ENCODE measurements at places on chromosomes 6 and 20. TPM values are rescaled to one million over a fixed set of nuclear protein-coding genes. Genes with fewer than 3 reads are reported as not detected.

Gene PTPRK
- 47.9 TPM for total RNA-seq

DNA sequence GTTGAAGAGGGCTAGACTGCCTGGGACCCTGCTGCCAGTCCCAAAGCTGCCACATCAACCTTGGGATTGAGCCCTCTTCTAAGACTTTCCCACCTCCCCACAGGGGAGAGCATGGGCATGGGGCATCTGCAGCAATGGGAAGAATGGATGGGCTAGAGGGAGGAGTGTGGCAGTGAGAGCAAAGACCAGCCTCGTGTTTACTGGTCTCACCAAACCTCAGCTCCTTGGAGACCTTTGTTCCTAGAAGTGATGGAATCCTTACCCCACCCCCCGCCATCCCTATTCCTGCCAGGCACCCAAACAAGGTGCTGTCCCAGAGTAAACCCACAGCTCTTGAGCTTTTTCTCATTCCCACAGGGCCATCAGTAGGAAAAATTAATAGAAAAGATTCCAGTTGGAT, 20.0 kb upstream of the ARMC12 start:
- no peak for DNase-seq

Gene KCNB1
- total RNA-seq, result 0.42 TPM

Gene KIF25
- total RNA-seq, result 0.59 TPM

Gene GNRH2
- 1.1 TPM for total RNA-seq

DNA sequence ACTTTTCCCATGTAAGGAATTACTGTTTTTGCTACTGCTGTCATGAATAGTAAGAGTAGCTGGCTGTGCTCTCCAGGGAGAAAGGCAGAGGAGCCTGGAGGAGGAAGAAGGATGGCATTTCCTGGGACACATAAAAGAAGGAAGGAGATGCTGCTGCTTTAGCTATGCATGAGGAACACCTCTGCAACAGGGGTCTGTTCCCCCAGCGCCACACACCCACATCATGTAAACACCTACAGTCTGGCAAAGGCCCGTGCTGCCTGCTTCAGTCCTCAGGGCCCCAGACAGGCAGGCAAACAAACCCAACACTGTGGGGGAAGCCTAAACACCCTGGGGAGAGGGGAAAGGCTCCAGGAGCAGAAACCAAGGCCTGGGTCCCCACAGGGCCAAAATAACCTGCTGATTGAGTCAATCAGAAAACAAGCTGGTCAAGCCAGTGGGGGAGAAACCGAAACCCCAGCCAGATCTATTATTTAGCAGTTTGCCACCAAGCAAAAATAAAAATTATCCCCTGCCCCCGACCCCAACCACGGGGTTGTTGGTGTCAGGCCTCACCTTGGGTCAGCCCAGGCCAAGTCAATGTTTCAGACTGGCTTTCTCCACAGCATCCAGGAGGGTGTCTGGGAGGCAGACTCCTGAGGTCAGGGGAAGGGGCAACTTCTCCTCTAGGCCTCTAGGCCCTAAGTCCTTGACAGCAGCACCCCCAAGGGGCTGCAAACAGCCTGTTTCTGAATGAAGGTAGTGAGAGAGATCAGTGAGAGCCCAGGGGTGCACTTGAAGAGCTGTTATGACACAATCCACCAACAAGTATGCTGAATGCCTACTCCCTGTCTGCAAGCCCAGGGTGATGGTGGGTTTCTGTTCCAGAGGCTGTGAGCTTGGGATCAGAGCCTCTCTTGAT, 34.6 kb upstream of the SCUBE3 start:
- no peak for DNase-seq

Gene VSTM2L
- 2.2 TPM for total RNA-seq

GRCh38 chr6:57106990-57107389, 17.0 kb downstream of the ZNF451 start:
- no peak for DNase-seq

DNA sequence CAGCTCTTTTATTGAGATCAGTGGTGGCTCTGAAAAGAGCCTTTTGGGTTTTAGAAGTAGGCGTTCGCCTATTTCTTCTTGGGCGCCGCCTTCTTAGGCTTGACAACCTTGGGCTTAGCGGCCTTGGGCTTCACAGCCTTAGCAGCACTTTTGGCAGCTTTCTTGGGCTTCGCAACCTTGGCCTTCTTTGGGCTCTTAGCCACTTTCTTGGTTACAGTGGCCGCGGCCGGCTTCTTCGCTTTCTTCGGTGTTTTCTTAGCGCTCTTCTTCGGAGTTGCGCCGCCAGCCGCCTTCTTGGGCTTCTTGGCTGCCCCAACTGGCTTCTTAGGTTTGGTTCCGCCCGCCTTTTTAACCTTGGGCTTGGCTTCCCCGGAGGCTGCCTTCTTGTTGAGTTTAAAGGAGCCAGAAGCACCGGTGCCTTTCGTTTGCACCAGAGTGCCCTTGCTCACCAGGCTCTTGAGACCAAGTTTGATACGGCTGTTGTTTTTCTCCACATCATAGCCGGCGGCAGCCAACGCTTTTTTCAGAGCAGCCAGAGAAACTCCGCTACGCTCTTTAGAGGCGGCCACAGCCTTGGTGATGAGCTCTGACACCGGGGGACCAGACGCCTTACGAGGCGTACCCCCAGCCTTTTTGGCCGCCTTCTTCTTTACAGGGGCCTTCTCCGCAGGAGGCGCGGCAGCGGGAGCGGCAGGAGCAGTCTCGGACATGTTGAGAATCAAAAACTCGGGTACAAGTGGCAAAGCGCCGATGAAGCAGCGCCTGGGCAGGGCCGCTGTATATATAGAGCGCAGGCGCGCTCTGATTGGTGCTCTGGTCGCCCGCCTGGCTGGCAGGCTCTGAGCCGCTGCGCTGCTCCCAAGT, 31.3 kb upstream of the HFE start:
- DNase-seq, result peak; percentile 89

GRCh38 chr6:161422710-161423680, 149.1 kb upstream of the AGPAT4 start:
- DNase-seq, result no peak

- DNase-seq, result peak; percentile 7
Measured at GRCh38 chr20:58546756-58547622, 31.8 kb upstream of the APCDD1L start.

Gene GNAS-AS1
- 11.3 TPM for total RNA-seq

Gene OXT
- 0.64 TPM for total RNA-seq

GRCh38 chr20:21682521-21682954, 22.9 kb upstream of the PAX1 start:
- DNase-seq, result no peak

DNA sequence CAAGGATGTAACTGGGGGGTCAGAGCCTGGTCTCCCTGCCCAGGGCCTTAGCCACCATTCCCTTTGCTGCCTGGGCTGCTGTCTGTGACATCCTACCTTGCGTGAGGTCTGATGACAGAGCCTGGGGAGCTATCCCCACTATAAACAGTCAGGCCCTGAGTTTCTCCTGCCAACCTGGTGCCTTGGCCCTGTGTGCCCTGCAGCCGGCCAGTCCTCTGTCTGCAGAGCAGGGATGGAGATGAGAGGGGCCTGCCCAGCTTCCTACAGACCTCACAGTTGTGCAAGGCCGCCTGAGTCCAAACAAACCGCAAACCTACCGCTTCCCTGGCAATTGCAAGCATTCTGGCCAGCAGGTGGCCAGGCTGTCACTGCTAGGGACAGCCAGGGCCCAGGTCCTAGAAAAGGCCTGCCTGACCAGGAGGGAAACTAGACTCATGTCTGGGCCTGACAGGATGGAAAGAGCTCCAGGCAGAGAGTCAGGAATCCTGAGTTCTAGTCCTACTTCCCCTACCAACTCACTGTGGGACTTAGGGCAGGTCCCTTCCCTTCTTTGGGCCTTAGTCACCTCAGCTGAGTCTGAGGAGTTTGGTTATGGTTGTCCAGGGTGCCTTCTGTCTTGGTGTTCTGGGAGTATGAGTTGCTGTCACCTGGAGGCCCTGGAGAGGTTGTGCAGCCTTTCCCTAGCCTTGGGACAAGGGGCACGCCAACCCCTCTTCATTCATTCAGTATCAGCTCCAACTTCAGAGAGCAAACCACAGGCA, 86.2 kb downstream of the VEGFA start:
- DNase-seq, result peak; percentile 66

DNA sequence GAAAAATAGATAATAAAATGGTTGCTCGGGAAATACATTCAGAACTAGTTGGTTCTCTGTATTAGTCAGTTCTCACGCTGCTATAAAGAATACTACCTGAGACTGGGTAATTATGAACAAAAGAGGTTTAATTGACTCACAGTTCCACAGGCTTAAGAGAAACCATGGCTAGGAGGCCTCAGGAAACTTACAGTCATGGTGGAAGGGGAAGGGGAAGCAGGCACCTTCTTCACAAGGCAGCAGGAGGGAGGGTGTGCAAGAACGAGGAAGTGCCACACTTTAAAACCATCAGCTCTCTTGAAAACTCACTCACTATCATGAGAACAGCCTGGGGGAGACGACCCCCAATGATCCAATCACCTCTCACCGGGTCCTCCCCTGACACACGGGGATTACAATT, 24.2 kb upstream of the SNX9 start:
- no peak for DNase-seq

Gene SAMD3
- total RNA-seq, result 0.26 TPM

- DNase-seq, result peak; percentile 71
Measured at GRCh38 chr6:6694825-6695624, 106.5 kb downstream of the LY86 start.

- no peak for DNase-seq
Measured at GRCh38 chr20:41308290-41308711, 9.2 kb downstream of the ZHX3 start.

- DNase-seq, result peak; percentile 86
Measured at GRCh38 chr6:10414756-10415616, at the start of gene TFAP2A. Gene TFAP2A (minus strand): TSS chr6:10415074. CDS start chr6:10414991, 83 bp downstream.

GRCh38 chr20:38034961-38035360, 1.4 kb downstream of the RPRD1B start:
- DNase-seq, result no peak

DNA sequence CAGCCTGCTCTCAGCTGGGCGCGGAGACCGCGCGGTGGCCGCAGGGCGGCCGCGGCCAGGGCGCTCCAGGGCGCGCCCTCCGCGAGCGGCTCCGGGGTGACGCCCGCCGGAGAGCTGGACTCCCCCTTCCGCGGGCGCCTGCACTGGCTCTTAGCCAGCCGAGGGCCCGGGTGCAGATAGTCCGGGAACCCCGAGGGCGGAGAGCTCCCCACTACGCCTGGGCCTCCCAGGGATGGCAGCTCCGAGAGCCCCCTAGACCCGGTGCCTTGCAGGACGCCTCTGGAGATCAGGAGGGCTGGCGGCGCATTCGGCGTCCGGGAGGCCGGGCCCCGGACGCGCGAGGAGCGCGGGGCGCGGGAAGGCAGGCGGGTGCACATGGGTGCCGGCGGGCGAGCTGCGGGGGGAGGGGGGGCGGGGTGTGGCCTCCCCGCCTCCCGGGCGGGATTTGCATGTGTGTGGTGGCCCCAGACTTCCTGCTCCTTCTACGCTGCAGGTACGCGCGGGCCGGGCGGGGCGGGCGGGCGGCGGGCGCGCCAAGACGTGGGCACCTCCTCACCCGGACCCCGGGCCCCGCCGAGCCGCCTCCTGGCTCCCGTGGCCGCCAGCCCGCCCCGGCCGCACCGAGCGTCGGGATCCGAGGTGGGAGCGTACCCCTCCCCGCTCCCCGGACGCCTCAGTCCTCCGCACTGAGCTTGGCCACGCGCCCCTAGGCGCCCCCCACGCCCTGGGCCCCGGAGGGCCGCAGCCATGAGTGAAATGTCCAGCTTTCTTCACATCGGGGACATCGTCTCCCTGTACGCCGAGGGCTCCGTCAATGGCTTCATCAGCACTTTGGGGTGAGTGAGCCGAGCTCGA, at the start of gene ITPR3:
Gene ITPR3, plus strand, starts transcription at position 467 of the 855 bp plus-strand sequence. Its CDS starts 281 bp downstream, at position 748.
- peak; percentile 68 for DNase-seq

- no peak for DNase-seq
Measured at GRCh38 chr6:127851197-127851596, 49.7 kb downstream of the THEMIS start.

- DNase-seq, result no peak
Measured at GRCh38 chr6:34349211-34349610, 43.3 kb downstream of the NUDT3 start.

Gene TCF21
- not detected for total RNA-seq

GRCh38 chr6:17492350-17492749, 99.0 kb downstream of the CAP2 start:
- no peak for DNase-seq

DNA sequence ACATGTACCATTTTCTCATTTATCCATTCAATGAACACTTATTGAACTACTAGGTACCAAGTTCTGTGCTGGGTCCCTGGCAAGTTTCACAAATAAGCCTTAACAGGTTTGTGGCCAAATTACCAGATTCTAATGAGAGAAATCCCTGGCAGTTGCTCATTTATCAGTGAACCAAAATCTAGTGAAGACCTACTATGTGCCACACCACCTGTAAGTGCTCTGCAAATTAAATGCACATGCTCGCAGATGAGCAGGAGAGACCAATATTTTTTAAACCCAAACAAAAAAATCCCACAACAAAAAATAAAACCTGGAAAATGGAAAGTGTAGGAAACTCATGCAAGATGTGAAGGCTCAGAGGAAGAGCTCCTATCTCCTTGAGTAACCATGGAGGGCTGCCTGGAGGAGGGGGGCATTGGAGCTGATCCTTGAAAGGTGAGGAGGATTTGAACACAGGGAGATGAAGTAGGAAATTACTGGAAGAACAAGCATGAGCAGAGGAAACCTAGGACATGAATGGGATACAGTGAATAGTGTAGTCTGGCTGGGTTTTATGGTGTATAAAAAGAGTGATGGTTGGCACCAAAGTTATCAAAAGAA, 48.9 kb downstream of the CDH22 start:
- DNase-seq, result no peak

Gene POU5F1
- 2,134 TPM for total RNA-seq

Gene DUSP15
- 6.7 TPM for total RNA-seq

DNA sequence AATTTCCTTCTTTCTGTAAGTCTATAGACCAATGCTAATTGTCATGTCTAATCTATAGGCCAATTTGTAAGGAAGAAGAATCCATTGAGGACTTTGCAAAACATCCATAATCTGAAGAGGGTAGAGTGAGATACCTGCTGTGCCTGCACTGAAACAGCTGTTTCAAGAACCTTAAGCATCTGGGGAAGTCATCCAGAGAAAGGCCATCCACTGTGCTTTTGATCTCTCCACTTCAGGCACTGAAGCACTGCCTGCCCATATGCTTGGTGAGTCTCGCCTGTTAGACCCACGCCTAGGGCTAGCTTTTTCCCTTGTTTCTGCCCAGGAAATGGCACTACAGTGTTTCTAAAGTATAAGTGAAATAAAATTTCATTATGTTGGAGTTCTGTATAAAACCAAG, 921.8 kb upstream of the EPHA7 start:
- no peak for DNase-seq

GRCh38 chr20:19868441-19868840, 110.4 kb downstream of the RIN2 start:
- no peak for DNase-seq

DNA sequence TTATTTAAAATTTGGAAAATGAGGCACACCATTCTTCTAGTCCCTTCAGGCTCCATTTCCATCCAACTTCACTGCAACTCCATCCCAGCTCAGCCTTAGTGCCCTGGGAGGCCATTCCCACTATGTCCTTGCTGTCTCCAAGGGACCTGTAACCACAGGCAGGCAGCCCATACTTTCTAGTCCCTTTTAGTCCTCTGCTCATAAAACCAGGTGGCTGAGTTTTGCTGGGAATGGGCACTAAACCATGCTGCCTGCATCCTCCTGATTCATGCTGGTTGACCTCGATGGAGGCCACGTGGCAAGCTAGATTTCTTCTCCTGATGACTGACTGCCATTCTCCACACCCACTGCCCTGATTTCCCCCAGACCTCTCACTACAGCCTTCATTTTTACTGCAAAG, 27.5 kb upstream of the MYMX start:
- DNase-seq, result no peak

- DNase-seq, result no peak
Measured at GRCh38 chr20:19710336-19711120, 47.5 kb upstream of the RIN2 start.

All from H9 (cell line).